NCI-H1417 treated with DMSO at 0.1 percent for 48 hours (cell line): ENCODE measurements at places on chromosomes 16 and 17.

GRCh38 chr17:71360301-71360700, 760.5 kb upstream of the SOX9 start:
- DNase-seq, result no peak

DNA sequence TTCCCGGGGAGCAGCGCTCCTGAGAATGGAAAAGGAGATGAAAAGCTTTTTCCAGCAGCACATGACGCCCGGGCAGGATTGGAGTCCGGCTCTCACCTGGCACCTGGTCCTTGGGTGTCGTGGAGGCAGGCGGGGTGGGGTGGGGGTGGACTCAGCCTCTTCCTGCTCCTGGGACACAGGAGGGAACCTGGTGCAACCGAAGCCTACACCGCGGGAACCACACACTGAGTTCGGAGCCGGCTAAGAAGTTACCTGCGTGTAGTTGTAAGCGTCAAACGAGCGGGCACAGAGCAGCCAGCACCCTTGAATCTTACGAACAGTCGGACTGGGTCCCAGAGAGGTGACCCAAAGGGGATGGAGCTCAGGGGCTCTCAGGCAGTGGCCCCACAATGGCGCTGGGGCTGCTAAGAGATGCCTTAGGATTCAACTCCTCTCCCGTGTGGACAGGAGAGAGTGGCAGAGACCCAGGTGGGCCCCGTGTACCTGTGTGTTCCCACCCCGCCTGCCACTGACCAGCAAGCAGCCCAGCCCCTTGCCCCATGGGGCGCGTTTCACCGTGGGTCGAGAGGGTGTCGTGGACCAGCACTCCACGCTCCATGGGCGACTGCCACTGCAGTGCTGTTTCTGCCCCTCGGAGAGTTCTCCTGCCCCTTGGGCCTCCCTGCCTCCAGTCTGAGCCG, 105.8 kb upstream of the METRNL start:
- DNase-seq, result no peak

GRCh38 chr16:82510789-82511305, 115.9 kb upstream of the CDH13 start:
- DNase-seq, result no peak

DNA sequence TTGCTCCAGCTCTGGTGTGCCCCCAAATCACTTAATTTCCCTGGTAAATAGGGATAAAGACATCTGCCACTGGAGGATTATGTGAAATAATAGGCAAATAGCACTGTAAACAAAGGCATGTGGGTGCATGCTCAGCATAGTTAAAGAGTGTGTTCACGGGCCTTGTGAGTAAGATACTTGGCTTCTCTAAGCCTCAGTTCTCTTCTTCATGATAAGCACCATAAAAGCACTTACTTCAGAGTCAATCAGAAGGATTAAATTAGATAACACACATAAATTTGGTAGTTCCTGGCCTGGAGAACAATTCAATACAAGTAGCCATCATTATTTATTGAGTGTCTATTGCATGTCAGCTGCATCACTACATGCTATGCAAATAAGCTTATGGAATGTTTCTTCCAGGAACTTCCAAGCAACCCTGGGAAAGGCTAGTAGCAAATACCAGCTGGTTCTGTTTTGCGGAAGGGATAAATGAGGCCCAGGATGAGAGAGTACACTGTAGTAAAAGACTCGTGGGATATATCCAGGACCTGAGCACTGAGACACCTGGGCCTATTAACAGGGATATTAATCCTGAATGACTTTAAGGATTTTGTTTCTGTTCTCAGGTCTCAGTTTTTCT, 14.5 kb downstream of the CCL11 start:
- DNase-seq, result no peak

GRCh38 chr17:9976283-9977179, 71.5 kb upstream of the RCVRN start:
- no peak for DNase-seq

GRCh38 chr16:80437707-80438106, 103.1 kb upstream of the DYNLRB2 start:
- no peak for DNase-seq

DNA sequence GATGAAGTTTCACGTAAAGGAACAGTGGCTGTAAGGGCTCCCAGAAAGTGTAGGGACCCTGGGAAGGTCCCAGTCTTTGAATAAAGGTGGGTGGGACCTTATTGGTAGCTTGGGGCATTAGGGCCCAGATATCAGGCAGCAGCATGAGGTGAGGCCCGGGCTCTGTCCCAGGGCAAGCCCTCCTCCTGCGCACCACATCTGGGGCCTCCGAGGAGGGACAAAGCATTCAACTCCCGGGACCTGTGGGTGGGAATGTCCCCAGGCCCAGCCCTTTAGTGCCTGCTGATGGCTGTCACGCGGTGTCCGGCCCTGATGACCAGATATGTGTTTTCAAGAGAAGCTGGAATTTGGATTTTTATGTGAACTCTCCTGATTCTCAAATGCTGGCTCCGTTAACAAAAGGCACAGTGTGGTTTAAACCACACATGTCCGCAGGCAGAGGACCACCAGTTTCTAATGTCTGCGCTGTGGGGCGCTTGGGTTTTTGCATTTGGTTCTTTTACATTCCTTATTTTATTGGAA, 30.4 kb downstream of the RAI1 start:
- DNase-seq, result no peak

DNA sequence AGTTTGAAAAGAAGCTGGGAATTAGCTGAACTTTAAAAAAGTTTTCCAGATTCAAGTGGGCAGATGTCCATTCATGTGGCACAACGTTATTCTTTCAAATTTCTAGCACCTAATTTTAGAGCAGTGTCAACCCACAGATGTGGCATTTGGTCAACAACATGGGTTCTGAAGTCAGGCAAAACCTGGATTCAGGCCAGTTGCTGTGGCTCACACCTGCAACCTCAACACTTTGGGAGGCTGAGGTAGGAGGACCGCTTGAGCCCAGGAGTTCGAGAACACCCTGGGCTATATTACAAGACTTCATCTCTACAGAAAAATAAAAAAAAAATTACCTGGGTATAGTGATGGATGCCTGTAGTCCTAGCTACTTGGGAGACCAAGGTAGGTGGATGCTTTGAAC, 380.2 kb upstream of the SALL1 start:
- DNase-seq, result no peak

DNA sequence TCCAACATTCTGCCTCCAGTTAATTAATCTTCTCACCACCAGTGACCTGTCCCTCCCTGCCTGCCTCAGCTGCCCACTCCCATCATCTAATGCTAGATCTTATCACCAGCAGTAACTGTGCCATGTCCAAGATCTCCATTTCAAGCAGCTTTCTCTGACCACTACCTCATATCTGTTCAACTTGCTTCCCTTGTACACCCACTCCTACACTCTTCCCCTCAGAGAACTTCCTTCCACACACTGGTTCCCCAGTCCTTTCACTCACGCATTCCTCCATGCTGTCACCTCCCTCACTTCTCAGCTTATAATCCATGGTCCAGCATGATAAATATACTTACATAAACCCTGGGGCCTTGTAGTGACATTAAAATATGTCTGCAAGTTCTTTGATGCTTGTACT, 31.8 kb upstream of the DYNLL2 start:
- no peak for DNase-seq

- no peak for DNase-seq
Measured at GRCh38 chr16:14345512-14346115, 274.5 kb downstream of the MRTFB start.

DNA sequence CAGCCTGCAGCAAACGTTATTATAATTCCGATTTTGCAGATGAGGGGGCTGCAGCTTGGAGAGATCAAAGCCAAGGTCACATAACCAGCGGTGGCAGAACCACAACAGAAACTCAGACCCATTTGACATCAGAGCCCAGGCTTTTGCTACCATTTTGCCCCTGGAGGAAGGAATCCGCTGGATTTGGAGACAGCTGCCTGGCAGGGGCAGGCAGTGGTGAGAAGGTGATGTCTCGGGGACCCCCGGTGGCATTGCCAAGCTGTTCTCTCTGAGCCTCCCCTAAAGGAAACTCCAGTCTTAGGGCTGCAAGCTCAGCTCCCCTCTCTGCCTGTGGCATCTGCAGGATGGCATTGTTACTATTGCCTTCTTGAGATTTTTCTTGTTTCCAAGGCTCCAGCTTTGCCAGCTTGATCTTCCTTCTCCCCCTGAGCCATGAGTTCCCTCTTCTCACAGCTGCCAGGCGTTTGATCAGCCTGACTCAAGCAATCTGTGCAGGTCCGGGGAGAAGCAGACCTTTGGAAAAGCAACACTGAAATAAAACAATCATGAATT, 40.8 kb downstream of the AIPL1 start:
- no peak for DNase-seq

GRCh38 chr17:62919388-62919787, 46.6 kb upstream of the TANC2 start:
- no peak for DNase-seq
